ENCODE measurements at places on chromosomes 12 and 14.

DNA sequence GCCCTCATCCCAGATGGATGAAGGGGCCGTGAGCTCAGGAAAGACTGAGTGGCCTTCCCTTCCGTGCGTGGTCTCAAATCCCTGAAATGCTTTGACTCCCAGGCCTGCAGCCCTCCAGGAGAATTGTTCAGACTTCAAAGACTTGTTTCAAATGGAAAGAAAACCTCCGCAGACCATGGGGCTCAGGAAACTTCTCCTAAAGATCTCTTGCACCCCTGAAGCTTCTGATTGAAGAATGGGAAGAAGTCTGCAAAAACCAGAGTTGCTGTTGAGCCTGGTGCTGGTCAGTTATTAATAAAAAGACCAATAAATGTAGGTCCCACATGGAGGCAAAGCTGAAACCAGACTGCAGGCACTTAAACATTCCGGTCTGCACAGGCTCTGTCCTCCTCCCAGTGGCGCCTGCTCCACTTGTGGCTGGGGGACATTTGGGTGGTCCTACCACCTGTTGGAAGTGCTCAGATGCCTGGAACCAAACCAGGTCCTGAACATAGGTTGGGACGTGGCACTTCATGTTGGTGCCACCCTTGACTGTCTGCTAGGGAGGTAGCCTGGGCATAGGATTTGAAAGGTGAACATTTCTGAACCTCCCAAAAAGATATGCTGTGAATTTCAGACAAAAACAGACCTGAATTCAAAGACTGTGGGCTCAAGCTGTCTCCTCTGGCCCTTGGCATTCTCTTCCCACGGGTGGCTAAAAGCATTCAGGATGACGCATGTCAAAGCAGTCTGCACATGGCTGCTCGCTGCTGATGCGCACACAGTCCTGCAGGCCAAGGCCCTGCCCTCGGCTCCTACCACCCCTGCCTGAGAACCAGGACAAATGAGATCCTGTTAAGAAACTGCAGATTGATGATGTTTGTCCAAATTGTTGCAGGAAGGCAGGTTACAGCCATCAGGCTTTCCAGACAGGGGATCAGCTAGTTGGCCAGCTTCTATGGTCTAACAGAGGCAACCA lies 36.2 kb upstream of the MEG3 start:
- DNase-seq: no peak

DNA sequence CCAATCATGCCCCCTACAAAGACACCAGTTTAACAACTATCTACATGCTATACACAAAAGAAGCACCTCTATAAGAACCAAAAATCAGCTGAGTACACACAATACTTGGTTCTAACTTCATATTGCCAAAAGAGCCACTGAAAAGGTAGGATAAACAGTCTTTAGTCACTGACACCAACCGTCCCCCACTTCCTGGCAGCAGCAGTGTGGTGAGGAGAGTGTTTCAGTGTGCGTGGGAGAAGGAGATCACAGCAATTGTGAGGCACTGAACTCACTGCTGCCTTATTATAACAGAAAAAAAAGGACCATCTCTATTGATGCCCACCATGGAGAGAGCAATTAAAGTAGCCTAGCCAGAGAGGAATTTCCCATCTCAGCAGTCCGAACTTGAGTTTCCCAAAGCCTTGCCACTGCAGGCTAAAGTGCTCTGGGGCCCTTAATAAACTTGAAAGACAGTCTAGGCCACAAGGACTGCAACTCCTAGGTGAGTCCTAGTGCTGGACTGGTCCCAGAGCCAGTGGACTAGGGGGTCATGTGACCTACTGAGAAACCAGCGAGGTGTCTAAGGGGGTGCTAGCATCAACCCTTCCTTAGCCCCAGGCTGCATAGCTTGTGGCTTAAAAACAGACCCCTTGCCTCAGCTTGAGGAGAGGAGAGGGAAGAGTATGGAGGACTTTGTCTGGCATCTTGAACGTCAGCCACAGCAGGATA lies 37.1 kb upstream of the LMNTD1 start:
- peak; percentile 6 for DNase-seq

DNA sequence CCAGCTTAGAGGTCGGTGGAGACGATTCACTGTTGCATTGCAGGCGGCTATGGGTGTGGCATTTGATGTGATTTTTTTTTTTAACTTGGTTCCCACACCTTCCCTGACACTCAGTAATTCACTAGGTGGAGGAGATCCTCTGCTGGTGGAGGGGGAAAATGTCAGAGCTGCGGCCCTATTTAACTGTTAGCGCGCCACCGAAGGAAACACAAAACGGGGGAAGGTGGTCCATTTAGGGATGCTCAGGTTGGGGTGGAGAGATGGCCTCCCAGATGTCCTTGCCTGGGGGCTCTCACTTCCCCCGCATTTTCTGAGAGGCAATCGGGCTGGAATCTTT lies 4.3 kb upstream of the HOXC12 start:
- no peak for DNase-seq

DNA sequence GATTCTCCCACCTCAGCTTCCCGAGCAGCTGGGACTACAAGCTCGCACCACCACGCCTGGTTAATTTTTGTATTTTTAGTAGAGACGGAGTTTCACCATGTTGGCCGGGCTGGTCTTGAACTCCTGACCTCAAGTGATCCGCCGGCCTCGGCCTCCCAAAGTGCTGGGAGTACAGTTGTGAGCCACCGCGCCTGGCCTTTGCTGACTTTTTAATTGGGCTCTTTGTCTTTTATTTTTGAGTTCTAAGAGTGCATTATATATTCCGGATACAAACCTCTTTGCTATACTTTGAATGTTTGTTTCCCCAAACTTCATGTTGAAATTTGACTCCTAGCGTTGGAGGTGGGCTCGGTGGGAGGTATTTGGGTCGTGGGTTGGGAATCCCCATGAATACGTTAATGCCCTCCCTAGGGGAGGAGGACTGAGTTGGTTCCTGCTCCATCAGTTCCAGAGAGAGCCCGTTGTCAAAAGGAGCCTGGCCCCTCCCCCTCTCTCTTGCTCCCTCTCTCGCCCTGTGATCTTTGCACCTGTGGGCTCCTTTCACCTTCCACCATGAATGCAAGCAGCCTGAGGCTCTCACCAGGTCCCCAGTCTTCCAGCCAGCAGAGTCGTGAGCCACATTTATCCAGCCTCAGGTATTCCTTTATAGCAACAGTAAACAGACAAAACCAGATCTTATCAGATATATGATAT lies 103.2 kb upstream of the EVL start:
- no peak for DNase-seq

GRCh38 chr14:95915330-95915729 lies 38.7 kb downstream of the TUNAR start:
- DNase-seq: no peak

DNA sequence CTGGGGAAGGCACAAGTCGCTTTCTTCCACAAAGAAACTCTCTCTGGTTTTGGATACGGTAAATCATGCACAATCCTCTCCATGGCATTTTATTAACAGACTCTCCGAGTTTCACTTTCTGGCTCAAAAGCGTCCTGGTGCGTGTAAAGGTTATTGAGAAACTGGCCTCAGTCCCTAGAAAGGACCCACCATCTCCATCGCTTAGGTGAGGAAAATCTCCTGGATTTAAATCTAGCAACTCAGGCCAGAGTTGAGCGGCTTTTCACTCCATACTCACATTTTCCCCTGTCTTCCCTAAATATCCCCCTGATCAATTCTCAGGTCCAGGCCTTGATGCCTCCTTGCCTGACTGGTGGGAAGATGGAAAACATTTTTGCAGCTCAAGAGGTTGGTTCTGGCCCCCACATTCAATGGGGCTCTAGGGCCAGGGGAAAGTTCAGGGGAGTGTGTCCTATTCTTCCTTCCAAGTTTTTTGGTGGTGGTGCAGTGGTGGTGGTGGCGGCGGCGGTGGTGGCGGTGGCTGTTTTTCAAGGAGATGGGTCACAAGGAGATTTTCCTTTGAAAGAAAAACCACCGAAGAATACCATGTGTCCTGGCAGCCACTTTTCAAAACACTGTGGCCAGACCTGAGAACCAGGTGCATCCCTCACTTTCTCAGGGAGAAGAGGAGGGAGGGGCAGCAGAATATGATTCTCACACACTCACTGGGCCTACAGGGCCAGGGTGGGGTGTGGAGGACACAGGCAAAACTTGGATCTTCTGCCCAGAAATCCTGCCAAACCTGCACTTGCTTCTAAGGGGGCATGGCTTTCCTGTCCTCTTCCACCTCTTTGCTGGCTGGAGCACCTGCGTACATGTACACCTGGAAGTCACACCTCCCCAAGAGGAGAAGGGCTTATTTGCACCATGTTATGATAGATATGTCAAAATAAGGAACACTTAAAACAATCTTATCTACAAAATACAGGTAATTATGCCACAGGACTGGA lies 46.7 kb upstream of the PNMA1 start:
- DNase-seq: no peak

- DNase-seq: no peak
Observed at GRCh38 chr14:85172290-85172689, 357.7 kb upstream of the FLRT2 start.

DNA sequence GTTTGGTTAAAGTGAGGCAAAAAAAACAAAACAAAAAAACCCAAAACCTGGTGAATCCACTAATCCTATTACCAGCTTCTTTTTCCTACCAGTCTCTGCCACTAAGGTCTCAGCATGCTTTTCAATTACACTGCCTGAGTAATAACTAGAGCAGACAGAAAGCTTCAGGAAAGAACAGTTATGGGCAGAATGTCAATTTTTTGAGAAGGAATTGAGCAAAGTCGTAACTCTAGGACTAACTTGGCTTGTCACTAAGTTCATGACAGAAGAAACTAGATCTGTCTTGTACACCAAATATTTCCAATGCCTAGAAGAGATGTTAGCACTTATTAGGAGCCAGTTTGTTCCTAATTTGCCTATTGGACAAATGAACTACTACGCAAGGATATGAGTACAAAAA lies 148.8 kb upstream of the CNOT2 start:
- DNase-seq: no peak

DNA sequence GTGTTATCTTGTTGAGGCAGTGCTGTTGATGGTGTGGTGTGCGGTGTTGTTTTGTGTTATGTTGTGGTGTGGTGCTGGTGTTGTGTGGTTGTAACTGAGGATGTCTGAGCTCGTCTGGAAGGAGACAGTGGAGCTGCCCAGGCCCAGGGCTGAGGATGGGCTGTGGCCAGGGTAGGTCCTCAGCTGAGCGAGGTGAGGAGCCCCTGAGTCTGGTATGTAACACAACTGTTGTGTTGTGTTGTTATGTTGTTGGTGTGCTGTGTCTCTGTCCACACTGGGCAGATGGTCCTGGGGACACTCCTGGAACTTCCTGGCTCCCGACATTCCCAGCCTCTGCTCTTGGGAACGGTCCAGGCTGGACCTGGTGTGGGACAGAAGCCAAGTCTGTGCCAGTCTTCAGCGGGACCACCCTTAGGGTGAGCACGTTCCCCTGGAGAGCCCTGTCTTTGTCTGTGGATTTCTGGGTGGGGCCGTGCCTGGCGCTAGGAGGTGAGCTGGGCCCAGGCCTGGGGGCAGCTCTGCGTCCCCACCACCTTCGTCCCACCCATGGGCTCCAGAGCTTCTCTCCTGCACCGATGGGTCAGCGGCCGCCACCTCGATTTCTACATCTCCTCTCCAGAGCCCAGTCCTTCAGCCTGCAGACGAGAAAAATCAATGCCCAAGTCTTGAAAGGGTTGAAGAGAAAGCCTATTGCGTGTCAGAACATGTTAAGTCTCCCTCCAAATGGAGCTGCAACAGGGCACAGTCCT lies 27.4 kb upstream of the SFSWAP start:
- DNase-seq: no peak

DNA sequence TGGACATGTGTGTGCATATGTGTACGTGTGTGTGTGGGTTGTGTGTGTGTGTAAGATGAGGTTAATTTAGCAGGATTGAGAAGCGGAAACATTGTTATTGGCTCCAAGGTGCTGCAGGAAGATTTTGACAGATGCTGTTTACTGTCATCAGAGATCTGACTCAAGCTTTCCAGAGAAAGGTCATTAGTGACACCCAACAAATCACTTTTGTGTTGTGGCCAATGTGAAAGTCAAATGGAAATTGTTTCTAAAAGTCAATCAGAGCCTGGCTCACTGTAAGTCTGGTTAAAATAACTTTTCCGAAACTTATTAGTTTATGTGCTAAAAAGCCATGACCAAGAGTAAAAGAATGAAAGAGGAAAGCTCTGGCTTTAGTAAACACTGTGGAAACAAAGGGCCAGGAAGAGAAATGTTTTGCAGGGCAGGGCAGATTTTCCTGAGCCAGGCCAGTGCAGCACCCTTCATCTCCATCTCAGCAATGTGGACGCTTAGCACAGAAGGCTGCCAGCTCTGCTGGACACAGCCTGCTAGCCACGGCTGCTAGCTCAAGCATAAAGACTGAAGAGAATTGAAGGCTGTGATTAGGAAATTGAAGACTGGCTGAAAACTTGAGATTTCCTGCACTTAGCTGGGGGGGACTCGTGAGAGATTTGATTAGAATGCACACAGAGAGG lies 235.8 kb downstream of the NEDD1 start:
- no peak for DNase-seq

GRCh38 chr12:48954841-48955501 lies 2.3 kb downstream of the ARF3 start:
- no peak for DNase-seq
